ENCODE measurements at places on chromosomes 1 and 21.

- DNase-seq: no peak
Measured at GRCh38 chr1:195876792-195877191, 731.4 kb downstream of the KCNT2 start.

DNA sequence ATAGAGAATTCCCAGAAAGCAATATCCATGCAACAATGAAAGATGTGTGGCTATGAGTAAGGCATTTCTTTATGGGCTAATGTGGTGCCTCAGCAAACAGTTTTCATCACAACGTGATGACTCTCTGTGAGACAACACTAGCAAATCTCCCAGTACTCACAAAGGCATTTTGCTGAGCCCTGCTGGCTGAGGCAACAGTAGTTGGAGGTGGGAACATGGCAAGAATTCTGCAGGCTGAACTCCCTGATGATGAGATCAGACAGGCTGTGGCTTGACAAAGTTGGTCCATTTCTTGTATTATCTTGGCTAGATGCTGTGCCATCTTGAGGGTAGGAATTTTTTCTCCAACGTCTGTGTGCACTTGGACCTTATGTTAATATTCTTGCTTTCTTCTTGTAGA is 24.6 kb downstream of the PROX1 start:
- peak; percentile 48 for DNase-seq

DNA sequence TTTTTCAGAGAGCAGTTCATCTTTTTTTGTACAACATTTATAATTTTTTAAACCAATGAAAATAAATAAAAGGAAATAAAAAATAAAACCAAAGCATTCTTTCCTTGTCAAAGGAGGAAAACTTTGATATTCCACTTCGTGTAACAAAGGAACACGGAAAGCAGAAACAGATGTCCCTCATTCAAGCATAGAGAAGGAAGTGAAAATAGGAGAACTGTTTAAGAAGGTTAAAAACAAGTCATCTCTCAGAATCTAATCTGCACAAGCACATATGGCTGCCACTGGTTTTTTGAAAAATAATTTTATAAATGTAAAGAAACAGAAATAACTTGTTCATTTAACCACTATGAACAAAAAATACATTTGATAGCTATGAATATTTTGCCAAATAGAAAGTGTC is 35.9 kb upstream of the ZNF644 start:
- no peak for DNase-seq

DNA sequence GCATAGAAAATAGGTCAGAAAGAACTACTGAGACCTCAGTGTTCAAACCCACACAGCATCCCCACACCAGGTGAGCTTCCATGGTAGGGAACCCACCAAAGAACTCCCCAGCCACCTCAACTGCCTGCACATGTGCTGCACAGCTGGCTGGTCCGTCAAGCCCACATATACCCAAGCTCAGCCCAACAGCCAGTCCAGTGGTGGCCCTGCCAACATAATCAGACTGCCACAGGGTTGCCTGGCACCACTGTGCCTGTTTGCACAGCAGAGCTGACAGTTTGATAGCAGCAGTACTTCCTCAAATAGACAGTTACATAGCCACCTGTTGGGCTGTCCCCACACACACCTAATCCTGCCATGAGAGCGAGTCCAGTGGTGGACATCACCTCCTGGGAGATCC is 283.3 kb upstream of the PRMT6 start:
- no peak for DNase-seq

DNA sequence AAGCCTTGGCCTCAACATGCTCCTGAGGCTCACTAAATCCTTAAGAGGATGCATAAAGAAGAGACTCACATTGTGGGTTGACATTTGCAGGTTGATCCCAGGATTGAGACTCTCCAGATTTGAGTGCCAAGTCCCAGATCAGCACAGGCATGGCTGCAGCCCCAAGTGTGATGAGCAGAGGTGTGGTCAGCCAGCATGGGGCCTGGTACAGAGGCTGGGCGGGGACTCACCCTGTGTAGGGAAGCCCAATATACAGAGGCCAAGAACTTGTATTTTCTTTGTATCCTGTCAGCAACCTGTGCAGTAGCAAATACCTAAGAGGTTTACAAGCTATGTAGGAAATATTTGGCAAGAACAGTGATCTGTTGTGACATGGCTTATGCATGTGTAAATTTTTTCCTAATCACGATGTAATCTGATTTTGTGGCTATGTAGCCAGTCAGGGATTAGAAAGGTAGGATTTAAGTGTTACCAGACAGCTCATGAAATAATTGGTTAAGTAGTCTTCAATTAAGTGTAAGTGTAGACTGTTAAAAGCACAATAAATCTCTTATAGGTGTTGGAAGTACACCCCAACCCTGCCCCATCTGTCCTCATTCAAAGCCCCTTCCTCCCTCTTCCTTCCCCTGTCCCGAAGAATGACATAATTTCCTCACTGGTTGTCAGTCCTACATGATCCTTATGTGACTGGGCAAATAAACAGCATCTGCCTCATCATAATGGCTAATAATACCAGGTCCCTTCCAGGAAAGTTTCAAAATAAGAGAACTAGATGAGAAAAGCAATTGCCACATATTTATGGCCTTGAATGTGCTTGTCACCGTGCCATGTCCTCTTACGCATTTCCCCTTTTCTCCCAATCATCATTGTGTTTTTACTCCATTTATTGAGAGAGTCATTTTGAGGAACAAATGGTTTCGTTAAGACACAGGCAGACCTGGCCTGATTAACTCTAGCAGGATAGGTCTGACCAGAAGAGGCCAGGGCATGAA is 120.9 kb downstream of the HLX start:
- DNase-seq: no peak

GRCh38 chr1:155609515-155610256 is at the start of gene MSTO1:
Gene MSTO1, plus strand, starts transcription at chr1:155610218. Its CDS starts 31 bp downstream, at chr1:155610249.
- DNase-seq: peak; percentile 98

DNA sequence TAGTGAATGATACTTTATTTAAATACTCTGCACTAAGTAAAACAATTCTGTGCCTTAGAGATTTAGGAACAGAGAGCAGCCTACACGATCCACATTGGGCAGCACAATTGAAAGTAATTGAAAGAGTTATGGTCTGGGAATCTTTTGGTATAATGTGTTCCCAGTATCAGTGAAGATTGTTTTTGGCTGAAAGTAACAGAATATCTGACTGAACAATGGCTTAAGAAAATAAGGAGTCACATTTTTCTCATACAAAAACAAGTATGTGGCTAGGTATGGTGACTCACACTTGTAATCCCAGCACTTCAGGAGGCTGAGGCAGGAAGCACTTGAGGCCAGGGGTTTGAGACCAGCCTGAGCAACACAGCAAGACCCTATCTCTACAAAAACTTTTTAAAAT is 306.2 kb downstream of the NFIA start:
- no peak for DNase-seq

GRCh38 chr1:56254130-56254529 is 325.2 kb downstream of the PLPP3 start:
- no peak for DNase-seq

- no peak for DNase-seq
Measured at GRCh38 chr1:235339746-235340145, 11.4 kb downstream of the GGPS1 start.

DNA sequence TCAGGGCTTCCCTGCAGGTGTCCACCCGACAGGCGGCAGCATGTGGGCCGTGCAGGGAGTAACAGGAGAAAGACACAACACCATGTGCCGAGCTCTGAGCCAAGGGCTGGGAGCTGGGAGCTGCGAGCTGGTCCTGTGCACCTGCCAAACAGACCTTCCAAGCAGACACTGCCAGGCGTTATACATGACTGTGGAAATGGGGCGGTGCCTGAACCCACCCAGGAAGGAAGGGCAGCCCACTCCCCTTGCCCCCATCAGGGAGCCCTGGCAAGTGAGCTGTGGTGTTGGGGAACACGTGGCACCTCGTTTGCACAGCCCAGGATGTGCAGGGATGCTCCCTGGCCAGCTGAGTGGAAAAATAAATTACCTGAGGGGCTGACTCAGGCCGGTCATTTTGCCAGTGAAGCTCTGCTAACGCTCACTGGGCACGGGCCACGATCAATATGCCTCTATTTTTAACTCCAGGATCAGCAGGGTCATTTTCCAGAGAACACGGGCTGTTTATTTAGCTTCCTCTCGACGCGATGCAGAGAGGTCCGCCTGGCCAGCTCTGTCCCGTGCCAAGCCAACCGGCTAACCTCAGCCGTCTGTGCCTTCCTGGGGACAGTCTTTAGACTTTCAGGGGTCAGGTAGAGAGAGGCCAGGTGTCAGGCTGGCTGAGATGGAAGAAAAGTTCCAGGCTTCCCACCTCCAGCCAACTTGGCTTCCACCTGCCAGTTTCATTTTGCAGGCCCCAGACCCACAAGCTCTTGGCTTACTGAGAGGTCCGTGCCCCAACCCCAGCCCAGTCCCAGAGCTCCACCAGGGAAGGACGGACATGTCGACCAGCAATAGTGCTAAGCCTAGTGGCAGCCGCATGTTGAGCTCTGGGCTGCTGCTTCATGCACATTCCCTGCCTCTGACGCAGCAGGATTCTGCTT is 196.7 kb upstream of the VAMP3 start:
- DNase-seq: no peak

GRCh38 chr1:77514921-77515776 is 167.3 kb downstream of the ZZZ3 start:
- no peak for DNase-seq

DNA sequence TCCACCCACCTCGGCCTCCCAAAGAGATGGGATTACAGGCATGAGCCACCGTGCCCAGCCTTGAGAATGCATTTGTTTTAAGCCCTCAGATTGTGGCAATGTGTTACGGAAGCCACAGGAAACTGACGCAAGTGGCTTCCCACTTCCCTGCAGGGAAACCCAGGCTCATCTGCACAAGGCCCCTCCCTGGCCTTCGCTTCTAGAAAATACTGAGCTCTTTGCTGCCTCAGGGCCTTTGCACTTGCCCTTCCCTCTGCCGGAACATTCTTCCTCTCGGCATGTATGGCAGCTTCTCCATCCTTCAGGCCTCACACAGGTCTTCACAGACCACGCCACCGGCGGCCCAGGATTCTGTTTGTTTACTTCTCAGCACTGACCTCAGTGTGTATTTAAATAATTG is 137.0 kb upstream of the TMEM51 start:
- DNase-seq: no peak

GRCh38 chr1:2980073-2980791 is 41.0 kb upstream of the ACTRT2 start:
- DNase-seq: no peak

- peak; percentile 38 for DNase-seq
Measured at GRCh38 chr1:151210830-151211229, 12.5 kb downstream of the PIP5K1A start.

GRCh38 chr1:54122135-54122751 is 30.6 kb downstream of the CDCP2 start:
- no peak for DNase-seq

- no peak for DNase-seq
Measured at GRCh38 chr1:34272152-34272551, 95.4 kb downstream of the C1orf94 start.

- DNase-seq: no peak
Measured at GRCh38 chr1:205317311-205317917, 4.1 kb downstream of the NUAK2 start.

DNA sequence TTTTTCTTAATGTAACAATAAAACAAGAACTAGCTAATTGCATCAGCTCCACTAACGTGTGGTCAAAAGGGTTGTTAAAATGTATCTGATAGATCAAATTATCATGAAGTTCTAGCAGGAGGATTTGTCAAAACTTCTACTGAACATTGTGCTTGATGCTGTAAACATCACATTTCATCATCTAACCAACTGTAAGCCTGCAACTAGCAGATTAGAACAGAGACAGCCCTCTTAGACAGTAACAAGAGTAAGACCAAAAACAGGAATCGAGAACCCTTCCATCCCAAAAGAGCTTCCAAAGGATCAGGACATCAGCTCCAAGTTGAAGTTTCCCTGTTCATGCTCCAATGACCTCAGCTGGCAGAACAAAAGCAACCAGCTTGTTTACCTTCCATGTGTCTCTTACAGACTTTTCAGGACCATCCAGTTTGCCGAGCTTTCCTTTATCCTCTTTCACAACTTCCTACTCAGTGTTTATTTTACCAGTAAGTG is 44.6 kb downstream of the NIBAN1 start:
- DNase-seq: no peak

- DNase-seq: peak; percentile 44
Measured at GRCh38 chr1:55214934-55215193, 300 bp downstream of the USP24 start.

- DNase-seq: no peak
Measured at GRCh38 chr1:16607433-16607851, 5.9 kb downstream of the NBPF1 start.

GRCh38 chr1:201731592-201731991 is 97.4 kb upstream of the IPO9 start:
- DNase-seq: no peak

DNA sequence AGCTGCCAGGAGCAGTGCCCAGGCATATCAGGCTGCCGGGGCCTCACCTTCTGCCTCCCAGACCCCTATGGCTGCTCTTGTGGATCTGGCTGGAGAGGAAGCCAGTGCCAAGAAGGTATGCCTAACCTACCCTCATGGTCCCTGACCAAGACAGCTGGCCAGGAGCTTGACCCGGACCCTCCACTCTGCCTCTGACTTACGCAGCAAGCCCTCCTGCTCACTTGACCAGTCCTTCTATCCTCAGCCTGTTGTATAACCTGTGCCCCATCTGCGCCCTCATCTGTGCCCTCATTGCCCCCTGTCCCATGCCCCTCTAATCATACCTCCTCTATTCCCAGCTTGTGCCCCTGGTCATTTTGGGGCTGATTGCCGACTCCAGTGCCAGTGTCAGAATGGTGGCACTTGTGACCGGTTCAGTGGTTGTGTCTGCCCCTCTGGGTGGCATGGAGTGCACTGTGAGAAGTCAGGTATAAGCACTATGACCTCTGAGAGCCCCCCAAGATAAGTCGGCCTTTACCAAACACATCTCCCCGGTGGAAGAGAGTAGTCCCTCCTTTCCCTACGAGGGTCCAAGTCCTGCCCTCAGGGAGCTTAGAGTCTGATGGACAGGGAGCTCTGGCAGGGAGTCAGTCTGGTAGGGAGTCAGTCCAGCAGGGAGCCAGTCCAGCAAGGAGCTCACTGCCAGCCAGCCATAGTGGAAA is 6.8 kb downstream of the TIE1 start:
- DNase-seq: no peak

DNA sequence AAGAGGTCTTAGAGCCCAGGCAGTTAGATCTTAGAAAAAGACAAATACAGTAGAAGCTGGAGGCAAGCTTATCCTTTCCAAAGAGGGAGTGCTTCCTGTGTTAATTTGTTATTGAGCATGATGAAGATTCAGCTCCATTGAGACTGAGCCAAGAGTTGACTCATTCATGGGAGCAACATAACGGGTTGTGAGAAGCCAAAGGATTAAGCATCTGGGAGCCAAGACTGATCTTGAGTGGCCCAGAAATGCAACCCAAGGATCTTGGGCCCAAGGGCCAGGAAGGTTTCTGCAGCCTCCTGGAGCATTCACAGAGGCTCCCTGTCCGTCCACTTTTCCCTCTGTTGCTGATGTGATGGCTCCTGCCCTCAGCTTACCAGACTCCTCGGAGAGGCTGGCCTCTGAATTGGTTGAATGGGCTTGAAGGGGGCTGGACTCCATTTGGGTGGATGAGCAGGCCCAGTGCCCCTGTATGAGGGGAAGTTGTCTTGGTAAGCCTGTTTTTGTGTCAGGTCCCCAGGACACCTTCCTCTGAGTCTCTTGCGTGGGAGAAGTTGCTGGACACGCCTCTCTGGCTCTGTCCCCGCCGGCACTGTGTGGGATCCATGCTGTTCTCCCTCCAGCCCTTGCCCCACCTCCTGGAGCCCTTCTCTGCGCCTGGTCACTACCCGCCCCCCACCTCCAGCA is 42.4 kb downstream of the PDE9A start:
- peak; percentile 5 for DNase-seq

All from RKO (cell line).